ENCODE measurements at places on chromosomes 11 and 22.

GRCh38 chr11:120186774-120187591 is 23.8 kb upstream of the OAF start:
- peak; percentile 73 for ATAC-seq

- no peak for ATAC-seq
Measured at GRCh38 chr22:19900707-19901436, 40.7 kb upstream of the COMT start.

DNA sequence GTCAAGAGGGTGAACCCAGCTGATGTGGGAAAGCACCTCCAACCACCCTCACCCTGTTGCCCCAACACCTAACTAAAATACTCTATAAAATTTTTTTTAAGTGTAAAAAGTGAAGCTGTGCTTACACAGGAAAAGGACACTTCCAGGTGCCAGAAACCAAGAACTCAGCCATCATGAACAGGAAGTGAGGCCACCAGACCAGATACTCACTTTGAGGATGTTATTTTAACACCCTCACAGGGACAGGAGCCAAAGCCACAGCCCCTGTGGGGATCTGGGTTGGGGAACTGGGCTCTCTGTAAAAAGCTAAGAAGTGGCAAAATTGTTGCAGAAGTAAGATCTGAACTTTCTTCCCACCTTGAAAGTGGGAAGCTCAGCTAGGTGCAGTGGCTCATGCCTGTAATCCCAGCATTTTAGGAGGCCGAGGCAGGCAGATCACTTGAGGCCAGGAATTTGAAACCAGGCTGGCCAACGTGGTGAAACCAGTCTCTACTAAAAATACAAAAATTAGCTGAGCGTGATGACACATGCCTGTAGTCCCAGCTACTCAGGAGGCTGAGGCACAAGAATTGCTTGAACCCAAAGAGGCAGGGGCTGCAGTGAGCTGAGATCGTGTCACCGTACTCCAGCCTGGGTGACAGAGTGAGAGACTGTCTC is 3.8 kb downstream of the RSPH14 start:
- ATAC-seq = peak; percentile 7

DNA sequence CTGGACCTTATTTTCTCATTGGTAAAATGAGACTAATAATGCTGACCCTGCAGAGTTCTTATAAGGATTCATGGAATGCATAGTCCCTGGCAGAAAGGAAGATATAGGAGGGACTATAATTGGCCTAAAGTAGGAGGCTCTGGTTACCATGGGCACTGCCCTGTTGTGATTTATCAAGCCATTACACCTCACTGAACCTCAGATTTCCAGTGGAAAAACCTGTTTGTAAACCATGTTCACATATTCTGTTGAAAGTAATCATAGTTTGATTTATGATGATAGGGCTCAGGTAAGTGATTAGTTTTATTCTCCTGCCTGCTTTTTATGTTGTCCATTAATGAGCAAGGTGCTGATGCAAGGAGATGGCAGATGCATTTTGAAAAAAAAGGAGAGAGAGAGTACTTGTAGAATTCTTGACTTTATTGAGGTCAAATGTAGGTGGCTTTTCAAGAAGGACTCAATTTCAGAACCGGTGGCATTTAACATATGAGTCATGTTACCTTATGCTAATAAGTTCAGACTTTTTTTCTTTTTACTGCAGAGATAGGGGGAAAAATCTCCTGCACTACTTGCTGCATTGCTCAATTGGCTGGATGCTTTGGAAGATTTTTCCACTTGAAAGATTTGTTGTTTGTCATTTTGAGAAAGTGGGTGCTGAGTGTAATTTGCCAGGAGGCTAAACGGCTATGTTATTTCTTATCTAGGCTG is 14.6 kb downstream of the NF2 start:
- peak; percentile 87 for ATAC-seq

DNA sequence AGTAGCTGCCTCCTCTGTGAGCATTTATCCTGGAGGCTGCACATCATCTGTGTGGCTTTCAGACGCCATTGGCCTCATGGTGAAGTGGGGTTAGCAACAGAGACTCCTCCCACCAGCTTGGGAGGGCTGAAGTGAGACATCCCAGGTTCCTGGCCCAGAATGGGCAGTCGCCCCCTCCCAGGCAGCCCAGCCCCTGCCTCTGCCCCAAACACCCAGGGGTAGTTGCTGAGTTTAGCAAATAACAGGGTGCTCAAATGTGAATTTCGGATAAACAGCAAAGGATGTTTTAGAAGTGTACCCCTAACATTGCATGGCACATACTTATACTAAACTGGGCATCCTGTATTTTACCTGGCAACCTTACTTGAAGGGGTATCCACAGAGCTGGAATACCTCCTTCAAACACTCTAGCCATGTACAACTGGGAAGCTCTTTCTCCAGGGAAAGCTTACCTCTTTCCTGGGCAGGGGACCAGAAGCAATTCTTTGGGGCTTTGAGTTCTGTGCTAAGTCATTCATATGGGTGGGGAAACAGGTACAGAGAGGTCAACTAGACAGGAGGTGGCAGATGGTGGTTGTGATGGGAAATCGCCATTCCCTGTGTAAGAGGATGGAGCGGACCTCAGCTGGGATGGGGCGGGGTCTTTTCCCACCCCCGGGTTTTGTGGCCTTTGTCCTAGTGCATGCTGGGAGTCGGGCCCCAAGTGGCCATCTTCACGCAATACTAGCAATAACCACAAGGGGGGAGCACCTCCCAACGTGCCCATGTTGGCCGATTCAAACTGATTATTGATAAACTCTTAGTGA is 19.3 kb downstream of the MTFP1 start:
- ATAC-seq = no peak

DNA sequence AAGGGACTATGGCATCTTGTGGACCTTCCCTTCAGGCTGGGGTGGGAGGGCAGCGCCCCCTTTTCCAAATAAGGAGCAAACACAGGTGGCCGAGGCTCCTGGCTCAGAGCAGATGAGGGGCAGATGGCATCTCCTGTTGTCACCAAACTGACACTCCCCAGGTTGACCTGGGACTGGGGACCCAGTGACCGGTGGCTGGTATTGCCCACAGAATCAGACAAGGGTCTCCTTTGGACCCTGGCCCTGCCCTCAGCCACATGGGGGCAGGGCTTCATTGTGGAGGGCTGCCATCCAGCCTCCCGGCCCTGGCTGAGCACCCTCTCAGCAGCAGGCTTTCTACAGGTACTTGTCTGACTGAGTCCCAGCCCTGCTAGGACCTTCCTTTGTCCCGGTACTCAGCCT is 842 bp upstream of the SIGIRR start:
- ATAC-seq = no peak

GRCh38 chr11:64011371-64011770 is 24.4 kb upstream of the FLRT1 start:
- no peak for ATAC-seq

All from activated CD4-positive, CD25-positive, alpha-beta regulatory T cell treated with anti-CD3 and anti-CD28 coated beads, Interleukin-2, amount 50 U/mL, for 24 hours (primary cell).